ENCODE measurements at places on chromosomes 2 and 18. TPM values are rescaled to one million over a fixed set of nuclear protein-coding genes. Genes with fewer than 3 reads are reported as not detected.
A peak's percentile ranks its signal among the peaks of the same experiment; 100 is the strongest.

IGFBP2 gene
- total RNA-seq: 873 TPM

TRIB2 gene
- 89.3 TPM for total RNA-seq

CD28 gene
- total RNA-seq: 0.11 TPM

IHH gene
- total RNA-seq: not detected

ASB18 gene
- total RNA-seq: not detected

EFEMP1 gene
- total RNA-seq: 25.7 TPM

PKDCC gene
- total RNA-seq: 27.3 TPM

FSHR gene
- total RNA-seq: not detected

SPC25 gene
- total RNA-seq: 28.6 TPM

CD8B gene
- total RNA-seq: 0.71 TPM

ASXL3 gene
- total RNA-seq: 0.35 TPM

WNT6 gene
- total RNA-seq: not detected

MC2R gene
- total RNA-seq: not detected

- no peak overlapping the region for H3K4me3 ChIP-seq
- H3K36me3 ChIP-seq: peaks cover 15% of the 10 kb centered on the region
- no peaks in the 10 kb centered on the region for H3K27me3 ChIP-seq
- DNase-seq: no peak
- H3K4me1 ChIP-seq: no peaks in the 10 kb centered on the region
- no peak overlapping the region for H3K27ac ChIP-seq
These were observed 190.5 kb upstream of the SKOR2 start for GRCh38 chr18:47441914-47442313.

- peaks cover 15% of the 10 kb centered on the region for H3K4me1 ChIP-seq
- no peak overlapping the region for H3K4me3 ChIP-seq
- H3K36me3 ChIP-seq: no peaks in the 10 kb centered on the region
These were observed 5.8 kb downstream of the PCARE start for GRCh38 chr2:29068513-29068912.

DNA sequence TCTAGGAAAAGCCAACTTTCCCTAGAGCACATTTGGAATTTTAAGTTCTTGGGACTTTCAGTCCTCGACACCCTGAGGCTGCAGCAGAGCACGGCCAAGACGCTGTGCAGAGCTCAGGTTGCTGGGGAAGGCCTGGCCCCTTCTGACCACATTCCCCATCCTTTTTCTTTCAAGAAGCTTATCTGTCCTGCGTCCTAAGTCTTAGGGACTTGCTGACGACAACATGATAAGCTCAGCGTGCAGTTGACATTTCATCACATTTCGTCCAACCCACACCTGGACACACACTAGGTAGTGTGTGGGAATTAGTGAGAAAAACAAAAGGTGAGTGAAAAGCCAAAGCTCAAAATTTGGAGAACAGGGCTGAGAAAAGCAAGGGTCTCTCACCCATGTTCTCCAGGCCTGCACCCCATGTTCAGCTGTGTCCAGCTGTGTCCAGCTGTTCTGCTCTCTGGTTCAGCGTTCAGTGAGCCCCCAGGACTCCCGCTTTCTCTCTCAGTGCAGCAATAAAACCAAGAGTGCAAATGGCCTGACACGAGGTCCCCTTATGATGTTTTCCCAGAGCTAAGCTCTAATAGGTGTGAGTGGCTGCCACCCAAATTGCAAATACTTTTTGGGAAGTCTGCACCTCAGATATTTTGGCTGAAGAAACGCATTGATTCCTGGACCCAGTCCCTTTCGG is 101.9 kb downstream of the RGPD3 start:
- H3K27me3 ChIP-seq: no peaks in the 10 kb centered on the region
- no peak for DNase-seq
- H3K36me3 ChIP-seq: no peaks in the 10 kb centered on the region
- H3K27ac ChIP-seq: no peak overlapping the region

DNA sequence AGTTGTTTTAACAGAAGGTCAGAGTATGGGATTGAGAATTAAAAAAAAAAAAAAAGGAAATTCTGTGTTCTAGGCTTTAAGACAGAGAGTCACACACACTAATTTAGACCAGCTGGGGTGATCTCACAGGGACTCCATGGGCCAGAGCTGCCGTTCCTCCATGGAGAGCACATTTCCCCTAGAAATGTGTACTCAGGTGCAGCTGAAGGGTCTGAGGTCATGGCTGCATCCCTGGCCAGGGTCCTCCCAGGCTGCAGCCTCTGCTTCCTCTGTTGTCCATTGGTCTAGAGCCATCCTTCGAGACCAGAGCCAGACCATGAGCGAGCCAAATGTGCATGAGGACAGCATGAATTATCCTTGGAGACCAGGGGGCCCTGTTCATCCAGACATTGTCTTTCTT is 190.1 kb upstream of the TNP1 start:
- peaks cover 13% of the 10 kb centered on the region for H3K4me1 ChIP-seq
- H3K27ac ChIP-seq: no peak overlapping the region
- no peaks in the 10 kb centered on the region for H3K27me3 ChIP-seq
- H3K4me3 ChIP-seq: no peak overlapping the region
- no peak for DNase-seq

- H3K27ac ChIP-seq: no peak overlapping the region
- peaks cover 6% of the 10 kb centered on the region for H3K4me1 ChIP-seq
- H3K4me3 ChIP-seq: no peak overlapping the region
- no peaks in the 10 kb centered on the region for H3K36me3 ChIP-seq
These were observed 63.7 kb downstream of the RNF152 start for GRCh38 chr18:61829108-61829507.

- H3K4me3 ChIP-seq: no peak overlapping the region
- DNase-seq: no peak
- no peaks in the 10 kb centered on the region for H3K36me3 ChIP-seq
These were observed 346.3 kb downstream of the LRATD1 start for GRCh38 chr2:14978845-14979244.

GRCh38 chr2:176272870-176273459 is 3.7 kb downstream of the MTX2 start:
- H3K27ac ChIP-seq: no peak overlapping the region
- no peak for DNase-seq
- H3K27me3 ChIP-seq: no peaks in the 10 kb centered on the region
- H3K4me3 ChIP-seq: no peak overlapping the region

GRCh38 chr2:19549821-19550220 is 191.4 kb upstream of the OSR1 start:
- no peaks in the 10 kb centered on the region for H3K36me3 ChIP-seq
- H3K4me1 ChIP-seq: no peaks in the 10 kb centered on the region
- no peak for DNase-seq
- H3K27me3 ChIP-seq: no peaks in the 10 kb centered on the region
- H3K27ac ChIP-seq: no peak overlapping the region

GRCh38 chr2:238092486-238093035 is 7.6 kb upstream of the ESPNL start:
- no peak overlapping the region for H3K4me3 ChIP-seq
- H3K27me3 ChIP-seq: no peaks in the 10 kb centered on the region
- no peak for DNase-seq
- H3K27ac ChIP-seq: peak overlapping the region; percentile 36
- peaks cover 19% of the 10 kb centered on the region for H3K36me3 ChIP-seq

- H3K4me3 ChIP-seq: no peak overlapping the region
- no peak overlapping the region for H3K27ac ChIP-seq
- peaks cover 3% of the 10 kb centered on the region for H3K27me3 ChIP-seq
- no peaks in the 10 kb centered on the region for H3K4me1 ChIP-seq
- no peak for DNase-seq
- H3K36me3 ChIP-seq: peaks cover 59% of the 10 kb centered on the region
These were observed 380.1 kb downstream of the SOX11 start for GRCh38 chr2:6072276-6072675.

- no peak overlapping the region for H3K4me3 ChIP-seq
- no peak for DNase-seq
- H3K4me1 ChIP-seq: no peaks in the 10 kb centered on the region
These were observed 239.1 kb downstream of the CPS1 start for GRCh38 chr2:210795506-210795905.

DNA sequence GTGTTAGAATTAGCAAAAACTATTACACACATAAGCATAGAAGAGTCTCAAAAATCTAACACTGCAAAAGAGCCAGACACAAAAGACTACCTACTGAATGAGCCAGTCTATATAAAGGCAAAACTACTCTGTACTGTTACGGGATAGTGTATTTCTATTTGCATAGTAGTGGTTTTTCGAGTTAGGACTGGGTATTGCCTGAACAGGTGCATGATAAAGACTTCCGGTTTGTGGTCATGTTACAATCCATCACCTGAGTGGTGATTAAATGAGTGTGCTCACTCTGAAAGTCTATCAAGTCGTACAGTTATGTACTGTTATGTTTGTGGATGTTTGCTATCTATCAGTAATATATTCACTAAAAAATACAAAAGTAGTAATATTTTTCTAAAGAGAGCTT is 523.3 kb upstream of the SYT4 start:
- H3K27me3 ChIP-seq: no peaks in the 10 kb centered on the region
- no peaks in the 10 kb centered on the region for H3K36me3 ChIP-seq
- no peak overlapping the region for H3K27ac ChIP-seq
- DNase-seq: no peak
- H3K4me3 ChIP-seq: no peak overlapping the region
- H3K4me1 ChIP-seq: peaks cover 15% of the 10 kb centered on the region

DNA sequence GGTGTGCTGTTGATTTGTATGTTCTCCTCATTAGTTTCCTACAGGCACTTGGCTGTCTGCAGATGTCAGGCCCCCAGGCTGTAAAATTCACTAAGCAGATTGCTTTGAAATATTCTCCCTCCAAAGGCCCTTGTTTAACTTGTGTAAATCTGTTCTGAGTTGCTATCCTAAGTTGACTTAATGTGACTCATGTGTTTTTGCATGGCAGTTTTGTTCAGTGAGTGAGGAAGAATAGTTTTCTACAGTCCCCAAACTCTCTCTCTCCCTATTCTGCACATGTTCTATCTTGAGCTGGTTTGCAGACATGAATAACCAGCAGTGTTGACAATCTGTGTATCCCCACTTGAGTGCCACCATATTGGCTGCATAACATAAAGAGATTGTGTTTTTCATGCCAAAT is 1005.4 kb upstream of the DDX18 start:
- H3K36me3 ChIP-seq: peaks cover 17% of the 10 kb centered on the region
- no peaks in the 10 kb centered on the region for H3K27me3 ChIP-seq
- no peak for DNase-seq
- H3K4me1 ChIP-seq: no peaks in the 10 kb centered on the region
- H3K4me3 ChIP-seq: no peak overlapping the region
- no peak overlapping the region for H3K27ac ChIP-seq

DNA sequence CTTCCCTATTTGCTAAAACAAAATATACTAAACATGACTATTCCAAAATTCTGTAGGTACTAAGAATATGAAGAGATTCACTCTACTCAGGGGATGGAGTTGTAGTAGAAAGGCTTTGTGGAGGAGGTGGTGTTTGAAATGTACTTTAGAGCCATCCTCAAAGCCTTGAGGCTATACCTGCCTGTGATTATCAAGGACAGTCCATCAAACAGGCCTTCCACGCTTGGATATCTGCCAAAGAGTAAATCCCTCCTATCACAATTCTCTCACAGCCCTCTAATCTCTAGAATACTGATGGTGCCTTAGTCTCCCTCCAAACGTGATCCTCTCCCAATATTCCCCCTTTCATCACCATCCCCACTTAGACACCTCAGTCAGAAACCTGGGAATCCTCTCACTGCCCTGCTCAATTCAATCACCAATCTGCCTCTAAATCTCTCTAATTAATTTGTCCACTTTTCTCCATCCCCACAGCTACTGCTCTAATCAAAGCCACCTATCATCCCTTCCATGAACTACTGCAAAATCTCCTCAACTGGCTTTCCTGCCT is 13.1 kb downstream of the SOS1 start:
- peaks cover 50% of the 10 kb centered on the region for H3K4me1 ChIP-seq
- peak overlapping the region; percentile 67 for H3K27ac ChIP-seq
- peaks cover 7% of the 10 kb centered on the region for H3K36me3 ChIP-seq
- no peaks in the 10 kb centered on the region for H3K27me3 ChIP-seq

DNA sequence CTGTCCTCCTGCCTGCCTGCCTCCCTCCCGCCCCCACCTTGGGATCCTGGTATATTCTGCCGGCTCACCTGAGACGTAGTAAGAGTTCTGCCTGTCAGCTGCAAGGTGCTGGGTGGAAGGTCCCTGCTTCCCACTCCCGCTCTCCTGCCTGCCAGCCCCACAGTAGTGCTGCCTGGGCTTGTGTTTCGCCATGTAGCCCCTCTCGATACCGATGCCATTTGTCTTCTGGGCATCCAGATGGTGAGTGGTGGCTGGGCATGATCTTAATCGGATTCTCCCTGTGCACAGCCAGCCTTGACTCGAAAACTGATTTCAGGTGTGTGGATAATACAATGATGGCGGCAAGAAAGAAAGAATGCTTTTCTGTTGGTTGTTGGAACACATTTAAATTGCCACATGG is 184.9 kb downstream of the AGAP1 start:
- H3K4me3 ChIP-seq: no peak overlapping the region
- H3K4me1 ChIP-seq: peaks cover 56% of the 10 kb centered on the region
- no peak for DNase-seq
- H3K27me3 ChIP-seq: no peaks in the 10 kb centered on the region

- no peaks in the 10 kb centered on the region for H3K27me3 ChIP-seq
- H3K36me3 ChIP-seq: no peaks in the 10 kb centered on the region
- no peak overlapping the region for H3K27ac ChIP-seq
These were observed 12.4 kb upstream of the NBEAL1 start for GRCh38 chr2:203002054-203002821.

DNA sequence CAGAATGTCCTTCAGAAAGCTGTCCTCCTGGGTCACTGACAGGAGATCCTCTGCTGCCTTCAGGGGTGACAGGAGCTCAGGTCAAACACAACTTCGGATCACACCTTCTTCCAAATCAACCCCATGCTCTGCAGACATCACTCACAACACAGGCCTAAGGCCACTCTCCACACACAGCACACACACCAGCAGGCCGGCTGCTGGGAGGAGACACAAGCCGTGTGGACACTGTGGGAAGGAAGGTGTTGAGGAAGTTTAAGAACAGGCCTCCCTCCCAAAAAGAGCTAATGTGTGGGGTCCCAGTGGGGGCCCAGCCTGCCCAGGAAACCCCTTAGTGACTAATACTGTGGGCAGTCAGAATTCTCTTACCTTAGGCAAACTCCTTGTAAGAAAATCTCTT is 290.3 kb upstream of the ID2 start:
- no peak for DNase-seq
- no peak overlapping the region for H3K4me3 ChIP-seq
- H3K36me3 ChIP-seq: no peaks in the 10 kb centered on the region
- peak overlapping the region; percentile 8 for H3K27ac ChIP-seq
- H3K27me3 ChIP-seq: peaks cover 7% of the 10 kb centered on the region
- peaks cover 38% of the 10 kb centered on the region for H3K4me1 ChIP-seq

DNA sequence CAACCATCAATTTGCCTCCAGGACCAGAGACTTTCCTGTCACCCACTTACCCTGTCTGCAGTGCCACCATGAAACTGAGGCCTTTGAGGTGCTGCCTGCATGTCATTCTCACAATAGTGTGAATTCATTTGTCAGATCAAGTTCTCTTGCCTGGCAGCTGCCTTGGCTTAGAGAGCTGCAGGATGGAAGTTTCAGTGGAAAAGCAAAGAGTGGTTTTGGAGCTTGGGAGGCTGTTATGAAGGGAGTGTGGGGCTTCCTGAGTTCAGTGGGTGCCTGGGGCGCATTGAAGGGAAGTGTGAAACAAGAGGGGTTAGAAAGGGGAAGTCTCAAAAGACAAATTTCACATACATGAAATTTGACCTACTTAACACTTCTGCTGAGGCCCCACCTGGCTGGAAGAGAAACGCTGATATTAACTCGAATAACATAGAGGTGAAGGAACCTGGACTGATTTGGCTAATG is 7.9 kb upstream of the LBH start:
- peaks cover 11% of the 10 kb centered on the region for H3K27me3 ChIP-seq
- DNase-seq: no peak

Data from WTC11 (cell line).